NCI-H1048 (cell line): ENCODE measurements at places on chromosomes 16 and 17.

- no peak for DNase-seq
These were observed 3.7 kb downstream of the PHOSPHO1 start for GRCh38 chr17:49226771-49227435.

GRCh38 chr17:17325228-17325627 is 22.1 kb downstream of the NT5M start:
- DNase-seq, result no peak

DNA sequence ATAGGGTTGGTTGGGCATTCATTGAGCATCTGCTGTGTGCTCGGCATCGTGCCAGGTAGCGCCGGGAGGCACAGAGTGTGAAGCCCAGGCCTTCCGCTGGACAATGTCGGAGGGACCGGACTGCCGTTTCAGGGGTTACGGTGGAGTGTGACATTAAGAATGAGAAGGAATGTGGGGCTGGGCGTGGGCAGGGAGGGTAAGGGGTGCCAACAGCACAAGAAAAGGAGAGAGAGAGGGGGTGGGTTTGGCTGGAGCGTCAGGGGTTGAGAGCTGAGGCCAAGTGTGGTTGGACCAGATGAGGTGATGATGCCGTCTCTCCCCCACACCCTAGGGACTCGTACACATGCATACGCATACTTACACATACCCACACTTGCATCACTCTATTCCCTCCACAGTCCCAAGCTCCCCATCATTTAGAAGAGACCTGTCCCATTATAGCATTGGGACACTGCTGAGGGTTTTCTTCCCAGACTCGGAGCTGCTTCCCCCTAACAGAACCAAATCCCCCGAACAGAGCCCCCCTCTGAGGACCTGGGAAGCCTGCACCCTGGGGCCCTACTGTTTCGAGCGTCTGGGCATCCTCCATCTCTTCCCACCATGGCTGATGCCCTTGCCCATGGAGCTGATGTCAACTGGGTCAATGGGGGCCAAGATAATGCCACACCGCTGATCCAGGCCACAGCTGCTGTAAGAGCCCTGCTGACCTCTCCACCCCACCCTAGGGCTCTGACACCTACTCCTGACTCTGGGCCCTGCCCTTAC is 3.3 kb upstream of the KCTD11 start:
- no peak for DNase-seq

- DNase-seq, result no peak
These were observed 19.8 kb downstream of the RAD51D start for GRCh38 chr17:35099908-35100307.
